ENCODE measurements at places on chromosomes 16 and 17.
A peak's percentile ranks its signal among the peaks of the same experiment; 100 is the strongest.

- DNase-seq = peak; percentile 57
These were observed 7.7 kb downstream of the CCL3L1 start for GRCh38 chr17:36188891-36189306.

- DNase-seq = no peak
These were observed 1.1 kb upstream of the PKMYT1 start for GRCh38 chr16:2981177-2981898.

DNA sequence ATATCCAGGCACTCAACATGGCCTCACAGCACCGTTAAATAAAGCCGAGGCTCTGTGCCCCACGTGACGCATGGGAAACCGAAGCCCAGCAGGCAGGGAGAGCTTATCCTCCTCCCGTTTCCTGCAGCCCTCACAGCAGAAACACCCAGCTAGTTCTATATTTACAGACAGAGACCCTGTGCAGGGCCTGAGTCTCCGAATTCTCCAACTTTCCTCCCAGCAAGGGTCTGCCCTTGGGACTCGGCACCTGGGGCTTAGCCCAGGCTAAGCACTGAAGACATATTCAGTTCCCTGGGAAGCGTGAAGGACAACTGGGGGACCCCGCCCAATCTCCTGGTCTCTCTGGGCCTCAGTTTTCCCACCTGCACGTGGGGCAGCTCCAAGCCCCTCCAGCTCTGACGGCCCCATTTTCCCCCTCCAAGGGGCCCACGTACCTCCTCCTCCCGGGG is 29.2 kb downstream of the TRPV3 start:
- no peak for DNase-seq

- no peak for DNase-seq
These were observed 179.1 kb upstream of the CHMP6 start for GRCh38 chr17:80812362-80813088.

GRCh38 chr16:88705801-88706228 is 393 bp downstream of the RNF166 start:
- DNase-seq = no peak

DNA sequence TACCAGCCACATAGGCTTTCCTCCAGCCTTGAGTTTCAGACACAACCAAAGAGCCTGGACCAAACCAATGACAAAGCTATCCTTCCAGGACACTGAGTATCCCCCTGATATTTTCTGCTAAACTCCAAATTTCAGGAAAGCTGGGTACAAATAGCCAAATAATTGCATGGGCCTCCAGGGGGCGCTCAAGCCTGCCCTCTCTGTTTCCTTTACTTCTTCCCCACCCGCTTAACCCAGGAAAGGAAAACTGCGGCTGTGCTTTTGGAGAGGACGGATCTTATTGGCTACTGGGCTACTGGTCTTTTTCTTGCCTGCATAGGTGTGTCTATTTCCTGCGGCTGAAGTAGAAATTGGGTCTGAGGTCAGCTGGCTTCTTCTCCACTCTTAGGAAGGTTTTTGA is 30.1 kb downstream of the GNGT2 start:
- no peak for DNase-seq

- DNase-seq = no peak
These were observed 85.4 kb downstream of the ITFG1 start for GRCh38 chr16:47375423-47375822.

GRCh38 chr17:17605729-17606088 is 14.2 kb upstream of the PEMT start:
- no peak for DNase-seq

DNA sequence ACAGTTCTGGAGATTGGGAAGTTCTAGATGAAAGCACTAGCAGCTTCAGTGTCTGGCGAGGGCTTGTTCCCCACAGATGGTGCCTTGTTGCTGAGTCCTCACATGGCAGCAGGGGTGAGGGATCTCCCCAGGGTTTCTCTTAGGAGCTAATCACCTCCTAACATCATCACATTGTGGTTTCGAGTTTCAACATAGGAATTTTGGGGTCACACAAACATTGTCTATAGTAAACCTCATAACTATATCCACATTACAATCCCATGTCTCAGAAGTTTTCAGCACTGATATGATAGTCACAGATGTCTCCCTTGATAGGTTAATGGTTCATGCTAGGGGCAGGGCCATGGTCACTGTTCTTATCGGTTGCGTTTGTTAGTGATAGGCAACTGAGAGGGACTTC is 13.8 kb downstream of the CLUAP1 start:
- DNase-seq = no peak

DNA sequence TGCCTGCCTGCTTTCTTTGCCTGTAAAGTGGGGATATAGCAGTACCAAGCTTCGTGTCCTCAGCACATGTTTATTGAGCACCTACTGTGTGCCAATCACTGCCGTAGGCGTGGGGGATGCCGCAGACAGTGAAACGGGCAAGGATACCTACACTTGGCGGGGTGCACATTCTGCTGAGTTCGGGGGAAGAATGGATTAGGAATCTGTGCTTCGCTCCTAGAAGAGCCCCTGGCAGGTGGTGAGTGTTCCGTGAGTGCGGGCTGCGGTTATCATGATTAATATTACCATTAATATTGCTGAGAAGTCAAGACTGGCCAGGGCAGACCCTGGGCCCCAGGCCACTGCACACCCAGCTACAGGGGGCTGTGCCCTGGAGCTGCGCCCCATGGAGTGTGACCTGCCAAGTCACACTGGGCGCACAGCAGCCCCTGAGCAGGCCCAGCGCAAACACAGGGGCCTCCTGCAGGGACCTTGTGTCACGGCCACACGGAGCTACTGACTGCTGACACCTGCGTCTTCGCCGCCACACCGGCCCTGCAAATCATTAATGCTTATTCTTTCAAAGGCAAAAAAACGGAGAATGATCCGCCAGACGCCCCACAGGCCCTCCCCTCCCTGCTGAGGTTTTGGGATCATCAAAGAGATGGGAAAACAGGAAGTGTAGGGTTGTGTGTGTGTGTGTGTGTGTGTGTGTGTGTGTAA is 213.4 kb upstream of the GSE1 start:
- no peak for DNase-seq

DNA sequence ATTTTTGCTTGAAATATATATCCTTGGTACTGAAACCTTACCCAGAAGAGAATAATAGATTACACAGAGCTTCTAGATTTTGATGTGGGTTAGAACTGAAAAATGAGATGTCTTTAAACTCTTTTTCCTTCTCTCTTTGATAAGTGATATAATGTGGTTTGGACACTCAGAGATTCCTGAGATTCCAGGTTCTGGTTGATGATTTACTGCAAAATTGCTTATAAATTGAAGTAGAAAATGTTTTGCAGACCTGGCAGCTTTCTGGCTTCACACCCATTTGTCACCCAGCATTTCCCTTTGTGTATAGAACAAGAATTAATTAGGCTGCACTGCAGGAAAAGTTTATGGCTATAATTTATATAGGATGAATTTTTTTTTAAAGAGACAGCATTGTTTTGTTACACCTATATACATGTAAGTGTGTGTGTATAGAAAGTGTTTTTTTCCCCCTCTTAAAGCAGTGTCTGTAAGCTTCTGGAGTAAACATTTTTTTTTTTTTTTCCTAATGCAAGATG is 23.5 kb downstream of the AATF start:
- DNase-seq = no peak

DNA sequence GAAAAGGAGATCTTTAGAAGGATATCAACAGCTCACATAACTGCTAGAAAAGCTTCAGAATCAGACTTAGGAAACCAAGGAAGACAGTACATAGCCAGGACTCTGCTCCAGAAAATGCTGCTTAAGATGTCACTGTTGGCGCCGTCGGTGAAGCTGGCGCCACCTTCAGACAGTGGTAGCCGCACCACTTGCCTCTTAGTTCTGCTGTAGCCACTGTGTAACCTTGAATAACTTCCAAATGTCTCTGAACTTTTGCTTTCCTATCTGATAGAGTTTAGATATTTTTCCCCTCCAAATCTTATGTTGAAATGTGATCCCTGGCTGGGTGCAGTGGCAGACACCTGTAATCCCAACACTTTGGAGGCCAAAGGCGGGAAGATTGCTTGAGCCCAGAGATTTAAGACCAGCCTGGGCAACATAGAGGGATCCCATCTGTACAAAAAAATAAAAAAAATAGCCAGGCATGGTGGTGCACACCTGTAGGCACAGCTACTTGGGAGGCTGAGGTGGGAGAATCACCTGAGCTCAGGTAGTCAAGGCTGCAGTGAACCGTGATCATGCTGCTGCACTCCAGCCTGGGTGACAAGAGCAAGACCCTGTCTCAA is 6.3 kb upstream of the USP31 start:
- no peak for DNase-seq

GRCh38 chr17:67200727-67201301 is 44.2 kb downstream of the HELZ start:
- DNase-seq = no peak

DNA sequence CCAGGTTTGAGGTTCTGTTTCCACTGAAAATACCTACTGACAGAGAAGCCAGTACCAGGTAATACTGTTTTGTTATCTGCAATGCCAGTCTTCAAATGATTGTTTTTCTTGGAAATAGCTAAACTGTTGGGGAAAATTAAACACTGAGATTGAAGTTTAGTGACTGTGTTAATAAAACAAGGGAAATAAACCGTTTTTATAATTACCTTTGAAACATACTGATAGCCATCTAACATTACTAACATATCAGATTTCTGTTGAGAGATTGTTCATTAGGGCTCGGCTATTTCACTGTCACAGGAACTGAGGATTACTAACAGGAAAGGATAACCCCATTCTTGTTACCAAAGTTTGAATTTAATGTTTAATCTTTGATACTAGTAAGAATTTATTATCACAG is 42.1 kb downstream of the CYB5B start:
- DNase-seq = no peak

DNA sequence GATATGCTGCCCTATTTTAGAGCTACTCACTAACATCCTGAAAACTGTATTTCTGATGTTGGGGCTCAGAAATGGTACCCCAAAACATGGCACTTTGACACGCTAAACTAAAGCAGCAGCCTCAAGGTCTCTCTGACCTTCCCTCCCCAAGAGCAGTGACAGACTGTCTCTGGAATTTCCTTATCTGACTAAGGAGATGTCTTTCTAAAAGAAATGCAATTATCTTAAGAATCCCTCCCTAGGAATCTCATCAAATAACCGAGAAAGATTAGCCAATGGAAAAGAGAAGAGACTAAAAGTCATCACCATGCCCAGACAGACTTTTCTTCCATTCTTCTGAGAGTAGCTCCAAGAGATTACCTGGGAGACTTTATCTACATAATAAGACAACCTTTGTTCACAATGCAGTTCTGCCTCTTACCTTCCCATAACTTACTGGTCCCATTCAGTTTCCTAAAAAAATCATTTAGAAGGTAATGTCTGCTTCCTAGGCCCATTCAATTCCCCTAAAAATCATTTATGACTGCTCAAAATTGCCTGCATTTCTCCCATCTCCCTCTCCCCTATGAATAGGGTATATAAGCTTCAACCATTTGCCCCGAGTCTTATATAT is 123.9 kb downstream of the CPPED1 start:
- DNase-seq = no peak

DNA sequence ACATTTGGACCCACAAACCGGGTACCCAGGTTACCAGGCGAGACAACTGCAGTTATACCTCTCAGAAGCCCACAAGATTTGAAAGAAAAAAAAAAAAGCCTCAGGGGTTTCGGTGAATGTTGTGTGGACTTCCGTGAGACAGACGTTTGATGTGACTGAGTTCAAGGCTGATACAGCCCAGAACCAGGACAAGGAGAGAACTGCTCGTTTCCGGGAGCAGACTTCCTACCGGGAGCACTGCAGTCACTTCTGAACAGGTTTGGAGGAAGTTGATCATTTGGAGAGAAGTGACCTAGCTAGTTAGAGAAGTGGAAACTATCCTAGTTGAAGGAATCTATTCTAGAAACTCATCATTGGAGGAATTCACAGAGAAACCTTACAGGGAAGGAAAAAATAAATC is 847 bp downstream of the CKLF start:
- DNase-seq = no peak

- no peak for DNase-seq
These were observed 133.8 kb upstream of the PLCG2 start for GRCh38 chr16:81645266-81645694.

- no peak for DNase-seq
These were observed 4.0 kb downstream of the CDH15 start for GRCh38 chr16:89175280-89176146.

DNA sequence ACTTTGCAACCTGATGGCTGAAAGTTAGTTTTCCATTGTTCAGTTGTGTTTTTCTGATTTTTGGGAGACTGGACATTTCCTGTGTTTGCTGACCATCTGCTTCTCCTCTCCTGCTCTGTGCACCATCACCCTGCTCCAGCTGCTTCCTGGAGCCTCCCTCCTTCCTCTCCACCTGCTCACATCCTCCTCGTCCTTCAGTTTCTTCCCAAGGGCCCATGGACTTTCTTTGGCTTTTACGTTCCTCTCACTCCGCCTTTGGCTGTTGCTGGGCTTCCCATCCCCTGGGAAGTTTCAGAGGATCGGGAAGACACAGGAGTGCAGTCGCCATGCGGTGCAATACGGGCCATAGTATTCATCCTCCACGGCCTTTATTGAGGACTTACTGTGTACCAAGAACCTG is 61.6 kb downstream of the TNFRSF13B start:
- no peak for DNase-seq

DNA sequence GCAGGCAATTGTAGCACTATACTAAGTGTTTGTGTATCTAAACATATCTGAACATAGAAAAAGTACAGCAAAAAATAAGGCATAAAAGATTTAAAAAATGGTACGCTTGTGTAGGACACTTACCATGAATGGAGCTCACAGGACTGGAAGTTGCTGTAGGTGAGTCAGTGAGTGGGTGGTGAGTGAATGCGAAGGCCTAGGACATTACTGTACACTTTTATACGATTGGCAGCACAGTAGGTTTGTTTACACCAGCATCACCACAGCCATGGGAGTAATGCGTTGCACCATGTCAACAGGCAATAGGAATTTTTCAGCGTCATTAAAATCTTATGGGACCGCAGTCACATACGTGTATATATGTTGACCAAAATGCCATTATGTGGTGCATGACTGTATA is 45.6 kb downstream of the DNAH9 start:
- no peak for DNase-seq

- no peak for DNase-seq
These were observed 18.9 kb downstream of the KSR1 start for GRCh38 chr17:27475070-27475673.

- no peak for DNase-seq
These were observed 17.5 kb downstream of the ACSF2 start for GRCh38 chr17:50443505-50443974.

GRCh38 chr16:75261590-75262078 is 10.2 kb upstream of the BCAR1 start:
- no peak for DNase-seq

GRCh38 chr17:27430383-27430840 is 25.8 kb upstream of the KSR1 start:
- no peak for DNase-seq

GRCh38 chr17:41631898-41632285 is 7.5 kb upstream of the KRT17 start:
- DNase-seq = no peak
